ENCODE measurements at places on chromosomes 5 and 9.
A peak's percentile ranks its signal among the peaks of the same experiment; 100 is the strongest.

DNA sequence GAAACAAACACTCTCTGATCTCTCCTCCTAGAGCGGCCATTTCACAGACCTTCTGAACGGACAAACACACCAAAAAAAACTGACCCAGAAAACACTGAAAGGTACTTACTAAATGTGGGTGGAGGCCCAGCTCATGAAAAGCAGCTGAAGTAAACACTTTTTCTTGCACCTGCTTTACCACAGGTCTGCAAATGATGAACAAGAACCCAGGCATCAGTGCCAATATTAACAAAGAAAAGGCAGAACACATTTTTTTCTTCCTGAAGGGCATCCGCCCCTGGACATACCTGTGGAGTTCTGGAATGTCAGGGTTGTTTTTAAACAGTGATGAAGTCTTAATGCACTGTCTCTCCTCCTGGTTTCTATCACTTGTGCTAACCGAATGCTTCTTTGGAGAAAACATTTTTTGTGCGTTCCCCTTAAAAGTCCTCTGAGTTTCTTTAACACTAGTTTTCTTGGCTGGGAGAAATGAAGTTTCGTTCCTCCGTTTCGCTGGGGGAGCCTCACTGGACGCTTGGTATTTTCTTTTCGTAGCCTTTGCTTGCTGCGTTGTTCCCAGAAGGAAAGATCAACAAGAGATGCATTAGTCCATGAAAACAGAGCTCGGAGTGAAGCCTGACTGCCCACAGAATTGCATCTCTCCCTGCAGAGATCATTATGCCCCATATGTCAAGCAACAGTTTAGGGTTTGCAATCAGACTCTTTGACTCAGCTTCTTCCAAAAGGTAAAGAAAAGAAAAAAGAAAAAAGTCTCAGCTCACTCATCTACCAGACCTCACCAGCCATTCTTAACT lies 7.4 kb downstream of the DDX31 start:
- no peak for DNase-seq

DNA sequence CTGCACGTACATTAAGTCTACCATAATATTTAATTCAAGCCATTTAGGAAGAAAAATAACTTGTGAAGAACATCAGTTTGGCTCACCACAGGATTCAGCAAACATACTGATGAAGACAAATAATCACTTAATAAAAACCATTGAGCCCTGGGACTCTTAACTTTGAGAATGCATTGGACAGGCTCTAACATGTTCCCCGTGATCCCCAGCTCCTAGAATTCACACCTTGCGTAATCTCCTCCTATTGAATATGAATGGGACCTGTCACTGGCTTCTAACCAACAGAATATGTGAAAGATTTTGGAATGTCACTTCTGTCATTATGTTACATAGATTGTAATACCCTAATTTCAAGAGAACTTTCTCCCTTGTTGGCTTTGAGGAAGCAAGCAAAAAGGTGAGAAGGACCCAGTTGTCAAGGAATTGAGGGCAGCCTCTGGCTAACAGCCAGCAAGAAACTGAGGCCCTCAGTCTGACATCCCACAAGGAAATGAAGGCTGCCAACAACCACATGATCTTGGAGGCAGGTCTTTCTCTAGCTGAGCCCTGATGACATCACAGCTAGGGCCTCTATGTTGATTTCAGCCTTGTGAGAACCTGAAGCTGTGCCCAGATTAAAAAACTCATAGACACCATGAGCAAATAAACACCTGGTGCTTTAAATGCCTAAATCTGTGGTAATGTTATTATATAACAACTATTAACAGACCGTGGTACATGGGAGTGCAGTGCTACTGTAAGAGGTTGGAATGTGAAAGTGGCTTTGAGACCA lies 433.2 kb downstream of the SEMA5A start:
- DNase-seq = no peak

GRCh38 chr5:95864456-95864855 lies 41.9 kb upstream of the GLRX start:
- DNase-seq = no peak

DNA sequence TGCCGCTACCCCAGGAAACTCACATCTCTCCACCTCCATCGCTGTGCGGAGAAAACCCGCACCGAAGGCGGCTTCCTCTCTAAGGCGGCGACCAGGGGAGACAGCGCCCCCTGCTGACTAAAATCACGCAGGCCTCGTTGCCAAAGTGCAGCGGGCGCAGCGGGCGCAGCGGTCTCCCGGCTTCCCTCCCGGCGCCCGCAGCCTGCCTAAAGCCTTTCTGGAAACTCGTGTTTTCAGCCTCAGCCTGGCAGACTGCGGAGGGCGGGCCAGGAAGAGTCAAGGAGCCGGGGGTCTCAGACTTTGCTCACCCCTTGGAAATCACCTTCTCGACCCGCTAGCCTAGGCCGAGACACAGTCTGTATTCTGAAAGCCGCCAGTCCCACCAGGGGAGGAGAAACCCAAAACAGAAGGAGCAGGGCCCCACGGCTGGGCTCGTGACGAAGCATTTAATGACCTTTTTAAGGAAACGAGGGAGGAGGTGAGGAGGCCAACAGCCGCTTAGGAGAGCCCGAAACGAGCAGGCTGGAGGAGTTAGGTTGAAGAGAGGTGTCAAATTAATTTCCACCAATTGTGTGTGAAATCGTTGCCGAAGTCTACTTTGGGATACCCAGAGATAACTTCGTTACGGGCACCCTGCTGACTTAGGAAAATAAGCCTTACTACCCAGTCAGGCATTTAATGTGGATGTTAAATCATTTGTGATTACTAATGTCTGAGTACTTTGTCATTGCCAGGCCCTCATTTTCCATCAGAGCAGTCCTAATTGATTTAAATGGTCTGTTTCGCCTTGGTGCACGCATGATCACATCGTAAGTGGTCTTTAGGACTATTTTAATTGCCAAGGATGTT lies 7.3 kb upstream of the FOXB2 start:
- DNase-seq = no peak

DNA sequence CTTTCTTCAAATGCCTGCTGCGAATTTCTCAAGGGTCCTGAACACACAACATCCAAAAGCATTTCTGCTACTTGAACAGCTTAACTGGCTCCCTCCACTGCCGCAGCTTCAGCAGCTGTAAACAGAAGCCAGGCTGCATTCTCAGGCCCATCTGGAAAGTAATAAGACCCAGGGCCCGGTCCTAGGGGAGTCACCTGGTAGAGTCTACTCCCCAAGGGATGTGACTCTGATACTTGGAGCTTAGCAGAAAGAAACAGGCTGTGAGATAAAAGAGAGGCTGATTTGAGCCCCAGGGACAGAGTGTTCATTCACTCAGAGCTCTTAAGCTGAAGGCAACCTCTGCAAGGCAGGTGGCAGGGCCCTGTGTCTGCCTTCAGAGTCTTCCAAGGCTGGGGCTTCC lies 356.8 kb downstream of the SPOCK1 start:
- DNase-seq = no peak

- no peak for DNase-seq
Observed at GRCh38 chr5:172815631-172816030, 18.4 kb upstream of the ERGIC1 start.

- no peak for DNase-seq
Observed at GRCh38 chr9:130610862-130611707, 31.7 kb downstream of the FUBP3 start.

GRCh38 chr9:127059765-127060361 lies 62.6 kb downstream of the ANGPTL2 start:
- no peak for DNase-seq

DNA sequence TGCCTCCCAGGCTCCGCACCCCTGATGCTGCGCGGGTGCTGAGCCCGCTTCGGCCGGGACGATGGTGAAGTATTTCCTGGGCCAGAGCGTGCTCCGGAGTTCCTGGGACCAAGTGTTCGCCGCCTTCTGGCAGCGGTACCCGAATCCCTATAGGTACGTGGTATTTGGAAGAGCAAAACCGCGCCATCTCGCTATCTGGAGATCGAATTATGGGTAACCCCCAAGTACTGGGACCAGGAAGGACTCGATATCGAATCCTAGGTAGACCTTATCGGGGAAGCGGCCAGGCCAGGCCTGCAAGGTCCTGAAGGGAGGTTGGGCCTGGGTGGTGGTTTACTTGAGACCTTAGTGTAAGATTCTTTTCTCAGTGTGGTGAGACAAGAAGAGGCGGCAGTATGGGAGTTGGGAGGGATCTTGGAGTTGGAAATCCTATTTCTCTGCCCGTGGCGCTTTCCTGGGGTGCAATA lies 359 bp downstream of the PRELID1 start:
- DNase-seq = peak; percentile 10

- DNase-seq = no peak
Observed at GRCh38 chr5:177372910-177373309, 11.3 kb upstream of the SLC34A1 start.

DNA sequence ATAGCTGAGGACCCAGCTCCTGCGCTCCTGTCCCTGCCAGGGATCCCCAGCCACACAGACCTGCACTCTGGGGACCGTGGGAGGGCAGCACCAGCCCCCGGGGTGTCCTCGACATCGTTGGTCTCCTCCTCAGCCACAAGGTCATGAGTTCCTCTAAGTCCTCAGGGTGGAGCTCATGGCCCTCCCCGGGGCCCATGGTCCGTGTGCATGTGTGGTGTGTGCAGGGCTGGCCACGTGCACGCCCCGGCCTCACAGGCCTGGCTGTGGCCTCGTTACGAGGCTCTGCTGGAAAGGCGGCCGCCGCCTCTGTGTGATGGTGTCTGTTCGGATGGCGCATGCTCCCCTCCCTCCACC lies 16.1 kb upstream of the AJM1 start:
- DNase-seq = no peak

- DNase-seq = no peak
Observed at GRCh38 chr9:4590430-4591122, 71.5 kb upstream of the PLPP6 start.

- DNase-seq = no peak
Observed at GRCh38 chr5:53825926-53826325, 265.5 kb downstream of the NDUFS4 start.

- no peak for DNase-seq
Observed at GRCh38 chr9:111917201-111917600, 20.6 kb downstream of the UGCG start.

GRCh38 chr9:92035146-92035545 lies 80.1 kb downstream of the SPTLC1 start:
- DNase-seq = no peak

DNA sequence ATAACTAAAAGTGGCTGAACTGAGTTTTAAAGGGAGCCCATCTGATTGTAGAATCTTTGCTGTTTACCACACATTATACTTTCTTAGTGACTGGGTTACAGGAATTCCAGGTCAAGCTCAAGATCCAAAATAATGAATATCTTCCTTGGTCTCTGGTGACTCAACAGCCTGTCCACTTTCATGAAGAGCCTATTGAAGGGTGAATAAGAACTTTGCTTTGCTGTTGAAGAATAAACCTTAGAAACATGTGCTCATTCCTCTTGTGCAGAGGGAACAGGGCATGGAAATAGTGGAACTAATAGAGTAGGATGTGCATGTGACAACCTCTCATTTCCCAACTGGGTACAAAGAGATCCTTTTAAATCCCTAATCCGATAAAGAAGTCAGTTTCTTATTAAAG lies 21.4 kb downstream of the ALDH1A1 start:
- DNase-seq = no peak

- peak; percentile 18 for DNase-seq
Observed at GRCh38 chr5:1570975-1571374, 47.2 kb upstream of the LPCAT1 start.

- no peak for DNase-seq
Observed at GRCh38 chr5:73896097-73896496, 270.1 kb downstream of the ARHGEF28 start.

DNA sequence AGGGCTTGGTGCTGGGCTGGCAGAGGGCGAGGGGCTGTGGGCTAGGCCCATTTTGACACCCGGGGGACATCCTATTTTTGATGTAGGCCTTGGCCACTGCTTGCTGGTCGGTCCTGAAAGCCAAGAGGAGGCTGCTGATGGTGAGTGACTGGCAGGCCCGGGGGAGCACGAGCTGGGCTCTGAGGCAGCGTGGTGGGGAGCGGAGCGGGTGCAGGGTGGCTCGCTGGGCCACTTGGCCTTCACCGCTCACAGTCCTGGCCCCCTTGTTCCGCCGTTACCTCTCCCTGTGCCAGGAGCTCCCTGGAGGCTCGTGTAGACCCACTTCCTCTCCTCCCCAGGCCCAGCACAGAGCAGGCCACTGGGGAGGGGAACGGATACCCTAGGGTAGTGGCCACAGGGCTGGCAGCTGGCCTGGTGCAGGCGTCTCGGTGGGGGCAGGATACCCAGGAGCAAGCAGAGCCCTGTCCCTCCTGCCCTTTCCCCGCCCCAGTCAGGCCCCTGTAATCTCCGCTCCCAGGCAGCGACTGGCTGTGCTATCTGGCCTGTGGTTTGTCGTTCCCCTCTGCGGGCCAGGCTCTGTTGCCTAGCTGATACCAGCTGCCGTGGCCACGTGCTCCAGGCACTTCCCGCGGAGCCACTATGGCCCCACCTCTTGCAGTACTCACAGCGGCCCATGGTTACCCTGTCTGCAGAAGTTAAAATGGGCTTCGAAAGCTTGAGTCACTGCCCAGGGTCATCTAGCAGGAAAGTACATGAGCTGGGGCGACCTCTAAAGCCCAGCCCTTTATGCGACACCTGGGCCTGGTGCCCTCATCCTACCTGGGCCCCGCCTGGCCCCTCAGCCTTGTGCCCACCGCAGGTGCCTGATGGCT lies 11.7 kb upstream of the DOLPP1 start:
- DNase-seq = no peak

Data from T1000 (cell line).